Inflammatory macrophage treated with lipopolysaccharide for 4 hours (primary cell): ENCODE measurements at places on chromosomes 7 and 10.

DNA sequence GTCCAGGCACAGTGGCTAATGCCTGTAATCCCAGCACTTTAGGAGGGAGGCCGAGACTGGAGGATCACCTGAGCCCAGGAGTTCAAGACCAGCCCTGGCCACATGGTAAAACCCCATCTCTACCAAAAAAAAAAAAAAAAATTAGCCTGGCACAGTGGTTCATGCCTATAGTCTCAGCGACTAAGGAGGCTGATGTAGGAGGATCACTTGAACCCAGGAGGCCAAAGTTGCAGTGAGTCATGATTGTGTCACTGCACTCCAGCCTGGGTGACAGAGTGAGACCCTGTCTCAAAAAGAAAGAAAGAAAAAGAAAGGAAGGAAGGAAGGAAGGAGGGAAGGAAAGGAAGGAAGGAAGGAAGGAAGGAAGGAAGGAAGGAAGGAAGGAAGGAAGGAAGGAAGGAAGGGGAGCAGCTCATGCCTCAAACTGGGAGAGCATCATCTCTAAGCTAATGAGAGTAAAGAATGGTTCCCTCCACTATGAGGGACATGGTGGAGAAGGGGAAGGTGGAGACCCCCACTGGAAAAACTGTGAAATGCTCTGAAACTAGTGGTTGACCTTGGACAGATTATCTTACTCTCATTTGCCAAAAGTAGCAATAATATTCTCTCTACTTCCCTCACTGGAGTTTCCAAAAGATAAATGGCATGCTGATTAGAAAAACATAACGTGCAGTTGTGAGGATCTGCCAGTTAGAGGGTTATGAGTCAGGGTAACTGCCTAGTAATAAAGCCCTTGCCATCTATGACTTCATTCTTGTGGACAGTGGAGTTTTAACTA lies 16.8 kb downstream of the GIMAP5 start:
- peak; percentile 78 for DNase-seq

- no peak for DNase-seq
Observed at GRCh38 chr10:91886954-91887271, 22.4 kb downstream of the FGFBP3 start.

GRCh38 chr7:130732980-130733930 lies 752 bp downstream of the KLF14 start:
- peak; percentile 3 for DNase-seq

GRCh38 chr10:104806801-104807200 lies 165.7 kb downstream of the SORCS3 start:
- no peak for DNase-seq

GRCh38 chr10:130337696-130338635 lies 201.8 kb downstream of the GLRX3 start:
- DNase-seq = no peak

GRCh38 chr7:144454256-144455039 lies 51.0 kb upstream of the NOBOX start:
- DNase-seq = no peak

GRCh38 chr10:46080886-46081285 lies 34.8 kb upstream of the MSMB start:
- peak; percentile 77 for DNase-seq

- DNase-seq = no peak
Observed at GRCh38 chr10:17154116-17154515, 24.5 kb upstream of the CUBN start.

- DNase-seq = no peak
Observed at GRCh38 chr7:6205971-6206660, 66.3 kb downstream of the CYTH3 start.

DNA sequence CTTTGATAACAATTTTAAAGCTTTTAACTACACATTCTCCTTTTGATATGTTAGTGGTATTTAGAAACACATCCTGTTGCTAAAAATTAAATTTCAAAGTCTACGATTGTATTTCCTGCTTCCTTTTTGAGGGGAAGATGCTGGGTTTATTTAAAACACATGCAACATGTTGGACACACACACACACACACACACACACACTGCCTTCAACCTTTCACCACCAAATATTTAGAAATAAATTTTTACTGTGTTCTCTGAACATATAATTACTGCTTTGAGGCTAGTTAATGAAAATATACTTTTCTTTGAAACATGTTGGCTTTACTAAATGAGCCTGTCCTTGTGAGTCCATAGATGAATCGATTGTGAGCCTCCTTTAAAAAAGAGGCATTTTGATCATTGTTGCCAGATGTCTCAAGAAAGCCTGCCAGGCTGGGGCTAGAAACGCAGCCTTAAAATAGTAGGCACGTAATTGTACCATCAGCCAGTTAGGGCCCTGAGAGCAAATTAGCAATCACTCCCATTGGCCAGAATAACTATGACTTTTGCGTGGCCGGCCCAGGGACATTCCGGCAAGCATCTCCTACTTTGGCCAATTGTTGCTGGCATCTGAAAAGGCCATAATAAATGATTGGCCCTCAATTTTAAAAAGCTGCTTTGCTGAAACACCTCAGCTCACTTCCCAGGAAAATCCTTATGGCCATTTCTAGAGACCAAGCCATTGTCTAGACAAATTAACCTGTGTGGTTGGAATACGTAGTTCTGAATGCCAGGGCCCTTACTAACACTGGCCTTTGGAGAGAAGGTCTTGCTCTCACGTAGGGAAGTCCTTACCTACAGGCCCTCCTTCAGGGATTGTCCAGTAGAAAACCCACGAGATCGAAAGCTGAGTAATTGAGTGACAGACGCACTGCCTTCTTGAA lies 9.9 kb upstream of the TEX36 start:
- DNase-seq = no peak

DNA sequence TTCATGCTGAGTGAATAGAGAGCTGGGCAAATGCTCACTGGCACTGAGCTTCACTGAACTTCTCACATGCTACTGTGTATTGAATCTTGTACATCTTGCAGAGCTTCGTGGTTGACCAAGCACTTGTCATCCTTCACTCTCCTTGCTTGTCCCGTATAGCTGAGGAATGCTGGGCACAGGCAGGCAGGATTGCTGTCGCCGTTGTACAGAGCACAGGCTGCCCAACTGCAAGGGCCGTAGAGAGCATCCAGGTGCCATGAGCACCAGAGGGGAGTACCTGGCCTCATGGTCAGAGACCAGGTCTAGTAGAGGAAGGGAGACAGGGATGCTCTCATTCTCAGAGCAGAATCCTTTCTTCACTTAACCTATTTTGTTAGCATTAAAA lies 99.8 kb upstream of the RET start:
- DNase-seq = no peak

DNA sequence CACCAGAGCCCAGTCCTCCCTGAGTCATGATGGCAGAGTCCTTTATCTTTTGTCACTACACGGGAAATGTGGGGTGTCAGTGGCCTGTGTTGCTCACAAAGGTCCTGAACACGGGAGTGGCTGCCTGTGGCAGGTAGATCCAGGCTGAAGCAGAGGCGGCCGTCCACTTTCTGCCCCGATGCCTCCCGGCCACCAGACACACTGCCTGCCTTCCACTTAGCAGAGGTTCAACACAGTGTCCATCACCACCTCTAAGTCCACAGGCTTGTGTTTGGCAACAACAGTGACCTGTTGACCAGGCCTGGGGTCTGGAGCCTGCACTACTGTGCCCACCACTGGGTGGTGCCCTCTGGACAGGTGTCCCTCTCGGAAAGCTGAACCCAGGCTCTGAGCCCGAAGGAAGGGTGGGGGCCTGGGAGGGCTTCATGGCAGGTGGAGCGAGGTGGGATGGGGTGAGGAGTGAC lies 49.9 kb upstream of the CAMK2B start:
- no peak for DNase-seq

DNA sequence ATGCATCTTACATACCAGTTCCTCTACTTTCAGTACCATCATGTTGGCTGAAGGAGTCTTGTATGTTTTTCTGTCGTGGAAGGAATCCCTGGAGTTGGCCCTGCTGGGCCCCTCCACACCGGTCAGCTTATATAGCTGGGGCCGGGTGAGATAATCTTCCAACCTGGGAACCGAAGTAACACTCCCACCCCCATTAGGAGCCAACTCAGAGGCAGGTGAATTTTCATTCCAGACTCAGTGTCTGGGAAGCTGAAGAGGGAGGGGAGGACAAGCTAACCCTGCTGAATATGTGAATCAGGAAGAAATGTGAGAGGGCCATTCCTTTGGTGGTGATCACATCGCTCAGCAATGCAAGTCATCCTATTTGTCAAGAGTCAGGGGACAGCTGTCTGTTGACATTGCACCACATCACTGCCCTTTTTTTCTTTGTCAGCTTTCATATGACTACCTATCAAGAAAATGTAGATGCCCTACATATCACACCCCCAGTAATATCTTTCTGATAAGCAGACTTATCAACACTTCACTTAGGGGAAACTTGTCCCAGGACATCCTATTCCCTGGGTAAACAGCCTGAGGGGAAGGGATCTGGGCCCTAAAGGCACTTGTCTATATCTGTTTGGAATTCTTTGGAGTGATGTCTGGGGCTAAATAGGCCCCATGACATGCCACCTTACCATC lies at the start of gene ANKRD1:
ANKRD1 (minus strand) TSS at position 102 of the 681 bp plus-strand sequence; CDS start at position 42, 60 bp downstream.
- peak; percentile 33 for DNase-seq

DNA sequence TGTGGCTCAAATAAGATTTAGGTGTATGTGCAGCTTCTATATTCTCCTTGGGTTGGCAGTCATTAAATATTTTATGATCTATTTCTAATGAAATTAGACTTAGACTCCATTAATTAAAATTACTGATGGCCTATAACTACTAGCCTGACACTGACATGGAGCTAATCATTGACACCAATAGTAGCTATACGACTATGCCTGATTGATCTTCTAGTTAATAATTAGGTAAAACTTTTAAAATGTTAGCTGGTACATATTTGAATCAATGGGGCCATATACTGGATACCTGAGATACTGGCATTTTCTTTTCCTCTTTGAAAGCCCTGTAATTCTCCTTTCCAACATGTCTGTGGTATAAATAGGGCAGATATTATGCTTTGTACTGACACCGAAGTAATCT lies 14.4 kb downstream of the WEE2 start:
- no peak for DNase-seq

GRCh38 chr10:30007406-30007805 lies 52.0 kb downstream of the JCAD start:
- DNase-seq = no peak

GRCh38 chr10:131556061-131556896 lies 244.8 kb upstream of the TCERG1L start:
- DNase-seq = no peak

GRCh38 chr10:91653219-91653870 lies 20.5 kb upstream of the PPP1R3C start:
- no peak for DNase-seq

GRCh38 chr7:48154792-48155413 lies 16.4 kb upstream of the ABCA13 start:
- peak; percentile 54 for DNase-seq

DNA sequence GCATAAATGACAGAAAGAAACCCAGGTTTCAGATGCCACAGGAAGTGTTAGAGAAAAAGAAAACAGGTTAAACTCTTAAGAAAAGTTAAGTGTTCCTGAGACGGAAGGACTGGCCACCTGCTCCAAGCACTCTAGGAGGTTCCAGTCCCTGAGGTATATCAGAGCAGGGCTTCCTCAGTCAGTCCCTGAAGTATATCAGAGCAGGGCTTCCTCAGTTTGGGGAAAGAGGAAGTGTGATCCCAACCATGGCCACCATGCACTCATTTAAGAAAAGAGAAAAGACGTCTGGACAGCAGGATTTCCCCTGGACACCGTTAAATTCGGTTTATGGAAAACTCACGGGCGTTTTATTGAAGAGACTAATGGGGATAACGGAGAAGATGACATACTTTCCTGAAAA lies 133.4 kb upstream of the PFKP start:
- peak; percentile 24 for DNase-seq

- no peak for DNase-seq
Observed at GRCh38 chr7:3280445-3280844, 20.6 kb upstream of the SDK1 start.

GRCh38 chr10:104309980-104310978 lies 28.0 kb downstream of the ITPRIP start:
- DNase-seq = no peak

DNA sequence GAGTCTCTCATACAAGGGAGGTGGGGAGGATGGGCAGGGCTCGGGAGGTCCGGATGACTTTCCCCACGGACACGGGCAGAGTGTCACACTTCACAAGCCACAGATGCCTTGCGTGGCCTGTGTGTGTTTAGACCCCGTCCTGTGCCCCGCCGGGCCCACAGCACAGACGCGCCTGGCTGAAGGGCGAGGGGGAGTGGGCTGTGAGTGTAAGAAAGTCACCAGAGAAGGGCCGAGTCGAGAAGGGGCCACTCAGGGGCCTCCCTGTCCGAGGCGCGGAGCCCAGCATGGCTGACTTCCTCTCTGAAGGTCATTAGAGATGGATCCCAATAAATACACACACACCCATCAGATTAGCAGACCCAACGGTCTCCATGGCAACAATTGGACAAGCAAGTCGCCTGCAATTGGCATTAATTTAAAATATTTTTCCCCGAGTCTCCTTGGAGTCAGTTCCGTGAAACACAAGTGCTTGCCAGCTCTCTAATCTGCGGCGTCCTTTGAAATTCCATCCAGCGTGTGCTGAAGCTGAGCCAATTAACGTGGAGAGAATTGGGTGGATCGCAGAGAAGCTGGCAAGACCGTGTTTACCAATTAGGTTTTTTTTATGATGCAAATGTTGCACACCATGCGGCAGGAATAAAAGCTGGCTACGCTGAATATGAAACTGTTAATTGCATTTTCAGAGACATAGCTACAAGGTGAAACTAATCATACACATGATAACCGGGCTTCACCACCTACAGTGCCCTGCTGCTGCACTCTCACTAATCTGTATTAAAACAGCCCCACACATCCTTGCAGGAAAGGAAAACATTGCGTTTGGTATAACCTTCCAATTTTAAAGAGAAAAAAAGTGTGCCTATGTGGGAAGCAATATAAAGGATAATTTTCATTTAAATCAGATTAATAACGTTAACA lies 571.2 kb downstream of the PTPRN2 start:
- DNase-seq = no peak

GRCh38 chr7:302054-302992 lies 12.4 kb downstream of the FOXL3 start:
- DNase-seq = no peak

DNA sequence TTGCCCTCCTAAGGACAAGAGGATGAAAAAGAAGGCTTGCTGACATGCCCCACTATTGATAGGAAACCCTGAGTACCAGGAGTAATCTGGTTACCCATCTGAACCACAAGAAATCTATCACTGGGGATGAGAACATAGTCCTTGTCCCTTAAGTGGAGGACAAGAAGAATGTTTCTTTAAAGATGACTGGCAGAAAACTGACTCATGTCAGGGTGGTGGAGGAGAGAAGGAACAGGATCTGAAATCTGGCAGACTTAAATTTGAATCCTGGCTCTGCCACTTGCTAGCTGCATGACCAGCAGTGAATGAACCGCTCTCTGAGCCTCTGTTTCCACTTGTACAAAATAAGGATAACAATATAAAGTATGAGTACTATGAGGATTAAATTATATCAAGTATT lies 38.9 kb upstream of the XPNPEP1 start:
- no peak for DNase-seq

- no peak for DNase-seq
Observed at GRCh38 chr7:145269418-145270161, 433.7 kb upstream of the TPK1 start.

GRCh38 chr7:156125841-156126730 lies 313.8 kb upstream of the SHH start:
- DNase-seq = no peak

GRCh38 chr7:131355917-131356777 lies 28.5 kb downstream of the MKLN1 start:
- peak; percentile 75 for DNase-seq
